Activated naive CD8-positive, alpha-beta T cell treated with anti-CD3 and anti-CD28 coated beads, Interleukin-2, amount 10 ng/mL, durations not matched to agents 7 days and 5 days (primary cell): ENCODE measurements at places on chromosomes 3 and 15.
A peak's percentile ranks its signal among the peaks of the same experiment; 100 is the strongest.

DNA sequence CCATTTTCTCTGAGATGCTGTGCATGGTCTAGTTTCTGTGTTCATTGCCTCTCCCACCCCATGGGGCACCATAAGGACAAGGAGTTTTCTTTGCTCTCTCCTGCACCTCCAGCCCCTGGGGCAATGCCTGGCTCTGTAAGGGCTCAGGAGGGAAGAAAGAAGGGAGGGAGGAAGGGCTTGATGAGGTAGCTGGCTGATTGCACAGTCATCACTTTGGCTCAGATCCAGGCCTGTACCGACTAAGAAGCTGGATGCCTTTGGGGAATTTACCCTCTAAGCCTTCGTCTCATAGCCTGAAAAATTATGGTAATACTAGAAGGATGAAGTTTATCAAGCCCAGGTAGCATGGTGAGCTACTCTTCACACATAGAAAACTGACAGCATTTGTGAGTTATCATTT, 382.9 kb downstream of the GABRG3 start:
- no peak for DNase-seq

DNA sequence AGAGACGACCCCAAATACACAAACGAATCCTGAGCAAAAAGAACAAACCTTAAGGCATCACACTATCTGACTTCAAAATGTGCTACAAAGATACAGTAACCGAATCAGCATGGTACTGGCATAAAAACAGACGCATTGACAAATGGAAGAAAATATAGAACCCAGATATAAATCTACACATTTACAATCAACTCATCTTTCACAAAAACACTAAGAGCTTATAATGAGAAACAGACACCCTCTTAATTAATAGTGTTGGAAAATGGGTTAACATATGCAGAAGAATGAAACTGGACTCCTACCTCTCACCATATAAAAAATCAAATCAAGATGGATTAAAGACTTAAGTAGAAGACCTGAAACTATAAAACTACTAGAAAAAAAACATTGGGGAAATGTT, 130.3 kb upstream of the DCBLD2 start:
- no peak for DNase-seq

DNA sequence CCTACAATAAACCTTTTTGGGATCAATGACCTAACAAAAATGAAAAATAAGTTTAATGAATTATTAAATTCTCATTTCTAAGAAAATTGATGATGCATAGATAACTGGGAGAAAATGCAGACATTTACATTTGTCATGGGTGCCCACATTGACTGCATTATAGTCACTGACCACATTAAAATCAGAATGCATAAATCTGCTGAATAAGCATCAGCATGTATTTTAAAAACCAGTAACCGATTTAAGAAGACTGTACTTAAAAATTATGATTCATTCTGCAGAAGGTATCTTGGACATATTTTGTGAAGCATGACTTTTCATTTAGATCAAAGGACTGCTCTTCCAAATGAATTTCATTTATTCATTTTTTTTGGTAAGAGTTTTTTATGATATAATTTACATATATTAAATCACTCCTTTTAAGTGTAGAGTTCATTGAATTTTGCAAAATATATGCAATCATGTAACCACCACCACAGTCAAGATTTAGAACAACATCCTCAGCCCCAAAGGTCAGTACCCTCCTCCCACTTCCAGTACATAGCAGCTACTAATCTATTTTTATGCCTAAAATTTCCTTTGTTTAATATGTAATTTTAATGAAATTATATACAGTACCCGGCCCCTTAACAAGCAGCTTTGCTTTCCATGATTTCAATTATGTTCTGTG, 11.8 kb downstream of the KCNH8 start:
- no peak for DNase-seq

DNA sequence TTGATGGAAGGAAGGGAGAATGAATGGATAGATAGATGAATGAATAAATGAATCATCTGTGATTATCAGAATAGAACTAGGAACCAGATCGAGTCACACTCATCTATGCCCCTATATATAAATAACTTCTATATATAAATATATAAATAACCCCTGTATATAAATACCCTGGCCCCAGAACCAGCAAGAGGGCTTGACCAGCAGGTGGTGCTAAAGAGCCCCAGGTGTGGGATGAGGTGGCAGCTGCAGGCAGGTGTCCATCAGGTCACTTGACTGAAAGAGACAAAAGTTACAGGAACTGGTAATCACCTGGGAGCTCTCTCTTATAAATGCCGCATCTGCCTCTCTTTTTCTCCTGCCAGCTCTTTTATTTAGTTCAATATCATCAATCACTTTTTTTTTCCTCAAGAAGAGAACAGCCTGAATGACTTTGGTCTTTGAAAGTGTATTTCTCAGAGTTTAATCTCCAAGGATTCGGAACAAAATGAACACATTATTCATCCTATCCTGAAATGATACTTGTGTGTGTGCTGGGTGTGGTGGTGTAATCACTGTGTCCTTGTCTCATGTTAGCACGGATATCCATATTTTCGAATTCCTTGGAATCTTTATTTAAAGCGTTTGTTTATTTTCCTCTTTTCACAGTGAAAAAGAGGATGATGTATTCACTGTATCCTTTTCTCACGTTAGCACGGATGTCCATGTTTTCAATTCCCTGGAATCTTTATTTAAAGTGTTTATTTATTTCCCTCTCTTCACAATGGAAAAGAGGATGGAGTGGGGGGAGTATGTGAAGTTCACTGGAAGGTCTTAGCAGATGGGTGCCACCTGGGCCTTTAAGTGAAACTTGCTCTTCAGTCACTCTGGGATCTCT, 35.4 kb upstream of the ATG7 start:
- peak; percentile 77 for DNase-seq

GRCh38 chr15:57028176-57028575, 109.7 kb downstream of the TCF12 start:
- DNase-seq, result no peak

GRCh38 chr15:90126022-90126421, 23.8 kb upstream of the IDH2 start:
- DNase-seq, result no peak

GRCh38 chr3:53778153-53778552, 68.1 kb downstream of the CHDH start:
- DNase-seq, result no peak

DNA sequence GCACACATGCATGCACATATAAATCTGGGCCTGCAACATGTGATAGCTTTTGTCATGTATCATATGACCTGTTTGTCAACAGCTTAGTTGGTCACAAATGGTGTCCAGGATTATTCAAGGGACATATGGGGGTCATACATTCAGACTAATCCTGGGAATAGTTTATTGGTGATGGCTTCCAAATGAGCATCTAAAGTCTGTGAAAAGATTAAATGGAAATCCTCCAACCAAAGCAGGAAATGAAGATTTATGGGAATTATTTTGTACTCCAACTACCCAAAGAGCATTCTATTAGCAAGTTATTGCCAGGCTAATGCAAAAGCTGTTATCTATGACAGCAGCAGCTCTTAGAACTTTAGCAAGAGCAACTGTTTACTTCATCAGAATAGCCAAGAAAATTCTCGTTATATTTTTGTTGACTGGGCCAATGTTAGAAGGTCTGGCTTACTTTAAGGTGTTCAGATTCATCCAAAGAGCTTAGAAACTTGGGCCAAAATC, 7.1 kb downstream of the FSTL1 start:
- no peak for DNase-seq

- no peak for DNase-seq
These were observed 104.3 kb upstream of the EOMES start for GRCh38 chr3:27826448-27826847.

DNA sequence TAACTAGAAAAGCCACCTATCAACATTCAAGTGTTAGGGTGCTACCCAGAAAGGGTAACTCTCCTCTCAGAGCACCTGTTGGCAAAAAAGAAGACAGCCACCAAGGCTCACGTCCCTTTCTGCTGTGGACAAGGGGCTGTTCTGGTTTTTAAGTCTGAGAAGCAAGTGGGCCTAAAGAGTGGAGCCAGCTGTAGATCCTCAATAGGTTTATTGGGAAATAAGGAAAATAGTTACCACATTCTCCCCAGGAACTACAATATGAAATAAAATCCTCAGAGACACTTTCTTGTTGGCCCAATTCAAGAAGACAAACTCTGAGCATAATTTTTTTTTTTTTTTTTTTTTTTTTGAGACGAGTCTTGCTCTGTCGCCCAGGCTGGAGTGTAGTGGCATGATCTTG, 35.8 kb downstream of the LRIG1 start:
- no peak for DNase-seq

GRCh38 chr3:189646853-189647542, 15.8 kb downstream of the TP63 start:
- no peak for DNase-seq

DNA sequence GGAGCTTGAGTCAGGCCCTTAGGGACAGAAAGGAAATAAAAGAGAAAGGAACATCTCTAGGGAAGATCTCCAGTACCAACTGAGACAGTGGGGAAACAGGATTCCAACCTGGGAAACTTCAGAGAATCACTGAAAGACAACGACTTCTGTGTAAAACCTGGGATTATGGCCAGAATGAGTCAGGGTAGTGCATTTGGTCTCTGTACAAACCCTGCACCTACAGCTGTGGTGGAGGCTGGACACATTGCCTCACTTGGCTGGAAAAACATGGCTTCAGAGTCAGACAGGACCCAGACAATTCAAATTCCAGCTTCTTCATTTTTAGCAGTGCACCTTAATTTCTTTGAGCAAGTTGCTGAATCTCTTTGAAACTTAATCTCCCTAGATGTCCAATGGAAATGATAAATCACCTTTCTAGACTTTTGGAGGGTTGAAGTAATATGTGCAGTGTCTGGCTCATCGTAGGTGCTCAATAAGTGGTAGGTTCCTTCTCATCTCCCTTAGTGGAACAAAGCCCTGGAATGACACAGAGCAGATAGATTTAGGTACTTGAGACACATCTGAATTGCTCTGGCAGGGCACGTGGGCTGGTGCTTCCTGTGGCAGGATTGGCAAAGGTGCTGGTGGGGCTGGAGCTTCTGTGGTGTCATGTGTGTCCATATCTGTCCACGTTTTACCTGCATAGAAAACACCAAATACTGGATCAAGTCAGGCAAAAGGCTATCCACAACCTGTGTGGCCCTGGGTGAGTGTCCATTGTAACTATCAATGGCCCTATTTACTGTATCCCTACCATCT, 6.1 kb upstream of the CLSTN2 start:
- no peak for DNase-seq

GRCh38 chr3:141860766-141861513, 15.5 kb upstream of the ATP1B3 start:
- DNase-seq, result no peak

DNA sequence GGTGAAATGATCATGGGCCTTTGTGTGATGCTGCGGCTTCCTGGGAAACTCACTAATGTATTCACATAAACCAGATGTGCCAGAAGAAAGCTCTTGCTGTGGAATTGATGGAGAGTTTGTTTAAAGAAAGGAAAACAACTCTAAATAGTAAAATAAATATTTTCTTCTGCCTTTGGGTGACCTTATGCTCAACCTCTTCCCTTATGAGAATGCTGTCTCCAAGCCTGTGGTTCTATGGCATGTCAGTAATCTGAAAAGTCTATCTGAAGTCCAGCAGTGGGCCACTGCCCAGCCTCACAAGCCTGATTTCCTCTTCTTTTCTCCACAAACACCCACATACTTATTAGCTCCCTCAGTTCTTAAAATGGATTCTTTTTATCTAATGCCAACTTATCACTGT, 49.9 kb upstream of the PHLDB2 start:
- DNase-seq, result no peak

- DNase-seq, result no peak
These were observed 14.2 kb upstream of the ADIPOQ start for GRCh38 chr3:186828340-186828739.

DNA sequence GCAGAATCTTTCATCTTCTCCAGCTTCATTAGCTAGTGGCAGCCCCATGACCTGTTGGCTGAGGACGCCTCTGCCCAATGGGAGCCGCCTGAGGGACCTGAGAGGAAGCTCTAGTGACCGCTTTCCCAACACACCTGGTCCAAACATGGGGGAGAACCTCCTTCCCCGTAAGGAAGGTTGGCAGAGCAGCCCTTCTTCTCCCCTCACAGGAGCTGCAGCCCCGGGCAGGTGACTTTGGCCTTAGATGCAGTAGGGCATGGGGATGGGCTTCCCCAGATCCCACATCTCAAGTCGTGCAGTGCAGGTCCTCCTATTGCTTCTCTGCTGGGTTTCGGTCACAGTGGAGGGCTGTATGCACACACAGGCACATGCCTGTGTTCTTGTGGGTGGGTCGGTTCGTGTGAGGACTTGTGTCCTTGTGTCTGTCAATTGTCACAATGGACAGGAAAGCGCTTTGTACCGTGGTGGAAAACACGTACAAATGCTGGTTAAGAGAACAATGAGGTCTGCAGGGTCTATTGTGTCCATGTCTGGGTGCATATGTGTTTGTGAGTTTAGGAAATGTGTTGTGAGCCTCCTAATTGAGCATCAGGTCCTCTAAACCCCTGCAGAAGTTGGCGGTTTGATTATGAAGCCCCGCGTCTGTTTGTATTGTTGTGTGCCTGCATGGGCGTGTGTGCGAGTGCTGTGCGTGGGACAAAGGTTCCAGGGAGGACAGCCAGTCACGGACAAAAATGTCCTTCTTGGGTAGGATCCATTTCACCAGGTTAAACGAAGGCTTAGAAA, 1.4 kb downstream of the ISLR2 start:
- peak; percentile 38 for DNase-seq
